ENCODE measurements at places on chromosomes 2 and 18.

- no peak for DNase-seq
Observed at GRCh38 chr2:9332136-9332852, 91.0 kb downstream of the ITGB1BP1 start.

DNA sequence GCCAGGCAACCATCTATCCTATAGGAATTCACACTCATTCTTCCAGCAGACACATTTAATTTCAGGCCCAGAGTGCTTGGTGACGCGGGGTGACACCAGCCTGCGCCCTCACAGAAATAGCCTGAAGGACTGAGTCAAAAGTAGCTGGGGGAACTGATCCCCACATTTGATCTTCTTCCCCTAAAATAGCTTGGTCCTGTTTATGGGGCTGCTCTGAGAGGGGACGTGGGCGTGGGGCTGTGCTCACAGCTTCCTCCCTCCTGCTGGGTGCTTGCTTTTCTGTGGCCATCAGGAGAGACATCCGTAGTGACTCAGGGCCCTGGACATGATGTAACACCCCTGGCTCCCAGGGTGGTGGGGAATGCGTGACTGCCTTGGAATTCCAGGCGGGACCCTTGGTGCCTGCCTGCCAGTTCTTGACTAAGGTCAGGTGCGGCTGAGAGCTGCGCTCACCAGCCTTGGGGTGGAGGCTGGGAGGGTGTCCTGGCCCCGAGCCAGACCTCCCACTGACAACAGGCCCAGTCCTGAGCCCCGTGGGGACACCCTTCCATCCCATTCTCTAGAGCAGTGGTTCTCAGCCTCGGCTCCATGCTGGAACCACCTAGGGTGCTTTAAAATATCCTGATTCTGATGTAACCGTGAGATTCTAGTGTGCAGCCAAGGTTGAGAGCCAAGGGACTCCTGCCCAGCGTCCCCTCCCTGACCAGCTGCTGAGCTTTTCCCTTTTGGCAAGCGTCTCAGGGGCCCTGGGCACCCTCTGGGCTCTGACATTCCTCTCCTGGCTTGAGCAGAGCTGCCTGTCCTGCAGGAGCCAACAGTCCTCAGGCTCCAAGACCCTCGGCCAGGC, 47.4 kb upstream of the SMAD7 start:
- DNase-seq = no peak

- DNase-seq = no peak
Observed at GRCh38 chr2:188609321-188610049, 317.8 kb downstream of the GULP1 start.

DNA sequence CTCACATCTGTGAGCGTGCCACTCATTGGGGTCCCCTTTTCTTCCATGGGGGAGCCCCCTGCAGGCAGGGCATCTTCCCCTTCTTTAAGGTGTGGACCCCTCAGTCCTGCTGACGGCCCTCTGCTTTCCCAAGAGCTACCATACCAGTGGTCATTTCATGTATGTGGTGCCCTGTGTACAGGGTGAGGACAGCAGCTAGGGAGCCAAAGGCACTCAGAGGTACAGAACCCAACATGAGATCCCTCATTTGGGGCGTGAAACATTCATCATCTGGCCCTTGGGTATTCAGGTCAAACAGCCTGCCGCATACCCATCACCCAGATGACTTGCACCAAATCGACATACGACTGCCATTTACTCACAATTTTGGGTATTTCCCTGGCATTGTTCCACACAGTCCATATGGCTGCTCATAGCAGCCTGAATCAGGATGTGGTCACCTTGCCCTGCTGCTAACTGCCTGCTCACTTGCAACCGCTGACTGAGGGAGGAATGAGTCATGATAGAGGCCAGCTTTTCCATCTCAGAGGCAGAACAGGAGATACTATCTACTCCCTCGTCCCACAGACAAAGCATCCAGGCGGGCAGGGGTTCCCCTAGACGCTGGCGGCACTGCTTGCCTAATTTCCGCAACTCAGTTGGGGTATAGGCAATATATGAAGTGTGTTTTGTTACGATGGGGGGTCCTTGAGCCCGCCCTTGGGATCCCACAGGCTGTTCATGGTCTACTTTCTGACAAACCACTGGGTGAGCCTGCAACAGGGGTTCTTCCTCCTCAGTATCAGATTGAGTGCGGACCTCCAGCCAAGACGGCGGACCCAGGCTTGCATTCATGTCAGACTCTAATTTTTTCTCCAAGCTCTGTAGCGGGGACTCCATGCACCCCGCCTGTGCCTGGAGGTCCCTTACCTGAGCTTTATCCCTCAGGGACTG, 228.6 kb downstream of the SATB2 start:
- DNase-seq = peak; percentile 75

DNA sequence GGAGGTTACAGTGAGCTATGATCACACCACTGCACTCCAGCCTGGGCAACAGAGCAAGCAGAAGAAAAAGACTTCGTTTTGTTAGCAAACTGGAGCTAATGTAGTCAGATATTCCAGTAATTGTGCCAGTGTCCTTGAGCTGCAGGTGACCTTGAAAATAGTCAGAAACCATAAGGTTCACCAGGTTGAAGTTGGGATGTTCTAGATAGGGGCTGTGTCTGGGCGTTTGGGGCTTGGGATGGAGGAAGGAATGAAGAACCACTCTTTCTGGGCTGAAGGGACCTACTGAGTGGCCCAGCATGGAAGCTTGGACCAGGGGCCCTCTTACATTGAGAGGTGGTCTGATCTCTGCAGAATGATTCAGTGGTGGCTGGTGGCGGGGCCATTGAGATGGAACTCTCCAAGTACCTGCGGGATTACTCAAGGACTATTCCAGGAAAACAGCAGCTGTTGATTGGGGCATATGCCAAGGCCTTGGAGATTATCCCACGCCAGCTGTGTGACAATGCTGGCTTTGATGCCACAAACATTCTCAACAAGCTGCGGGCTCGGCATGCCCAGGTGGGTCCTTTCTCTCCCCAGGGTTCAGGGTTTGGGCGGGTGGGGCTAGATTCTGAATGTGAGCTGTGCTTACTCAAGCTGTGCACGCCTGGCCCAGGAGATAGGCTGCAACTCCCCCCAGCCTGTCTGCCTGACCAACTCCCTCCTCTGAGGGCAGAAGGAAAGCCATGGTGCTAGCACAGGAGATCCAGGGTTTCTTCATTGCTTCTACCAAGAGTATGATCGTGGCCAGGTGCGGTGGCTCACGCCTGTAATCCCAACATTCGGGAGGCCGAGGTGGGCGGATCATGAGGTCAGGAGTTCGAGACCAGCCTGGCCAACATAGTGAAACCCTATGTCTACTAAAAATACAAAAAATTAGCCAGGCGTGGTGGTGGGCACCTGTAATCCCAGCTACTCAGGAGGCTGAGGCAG, 17.1 kb downstream of the CCT7 start:
- no peak for DNase-seq

- no peak for DNase-seq
Observed at GRCh38 chr2:170229125-170229524, 51.2 kb downstream of the MYO3B start.

DNA sequence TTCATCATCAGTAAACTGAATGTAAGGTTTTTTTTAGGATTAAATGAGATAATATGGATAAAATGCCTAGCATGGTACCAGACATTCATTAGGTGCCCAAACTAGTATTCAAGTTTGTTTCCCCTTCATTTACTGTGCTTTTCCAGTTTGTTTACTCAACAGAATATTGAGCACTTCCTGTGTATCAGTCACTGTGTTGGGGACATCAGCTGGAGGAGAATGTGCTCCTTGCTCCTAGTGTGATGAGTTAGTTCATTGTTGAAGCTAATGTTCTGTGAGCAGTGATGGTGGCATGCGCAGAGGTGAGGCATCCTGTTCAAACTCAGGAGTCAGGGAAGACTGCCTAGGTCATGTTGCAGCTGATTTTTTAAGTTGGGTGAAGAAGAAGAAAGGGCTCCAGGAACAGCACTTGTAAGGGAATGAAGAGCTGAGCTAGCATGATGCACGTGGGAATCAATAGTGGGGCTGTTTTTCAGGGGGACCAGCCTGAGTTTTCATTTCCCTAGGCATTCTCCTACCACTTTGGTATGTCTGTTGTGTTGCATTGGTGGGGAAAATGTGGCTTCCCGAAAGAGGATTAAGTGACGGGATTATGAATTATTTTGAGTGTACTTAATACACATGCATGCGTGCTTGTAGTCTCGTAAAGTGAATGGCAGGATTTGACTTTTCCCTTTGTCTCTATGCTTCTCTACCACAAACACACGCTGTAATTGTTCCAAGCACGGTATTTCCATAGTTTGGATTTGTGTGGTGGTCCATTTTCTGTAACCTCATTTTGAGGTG, 23.7 kb downstream of the TTLL4 start:
- no peak for DNase-seq

GRCh38 chr2:135820003-135820618, 16.9 kb downstream of the LCT start:
- DNase-seq = peak; percentile 65

- no peak for DNase-seq
Observed at GRCh38 chr2:75820693-75821092, 110.0 kb upstream of the GCFC2 start.

GRCh38 chr2:135151615-135152014, 99.5 kb downstream of the RAB3GAP1 start:
- no peak for DNase-seq

- DNase-seq = no peak
Observed at GRCh38 chr2:234373060-234373459, 123.8 kb downstream of the ARL4C start.

DNA sequence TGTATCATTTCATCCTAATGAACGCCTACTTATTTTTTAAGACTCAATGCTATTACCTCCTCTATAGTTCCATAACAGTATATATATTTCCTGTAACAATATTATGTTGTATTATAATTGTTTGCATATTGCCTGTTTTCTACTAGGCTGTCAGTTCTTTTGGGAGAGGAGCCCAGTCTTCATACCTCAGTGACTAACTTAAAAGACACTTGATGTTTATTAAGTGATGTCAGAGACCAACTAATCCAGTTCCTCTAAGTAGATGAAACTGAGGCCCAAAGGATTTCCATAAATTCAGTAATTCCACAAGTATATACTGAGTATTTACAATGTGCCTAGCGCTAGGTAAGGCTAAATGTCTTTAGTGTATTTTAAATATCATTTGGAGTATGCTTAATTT, 48.9 kb upstream of the AAK1 start:
- no peak for DNase-seq

DNA sequence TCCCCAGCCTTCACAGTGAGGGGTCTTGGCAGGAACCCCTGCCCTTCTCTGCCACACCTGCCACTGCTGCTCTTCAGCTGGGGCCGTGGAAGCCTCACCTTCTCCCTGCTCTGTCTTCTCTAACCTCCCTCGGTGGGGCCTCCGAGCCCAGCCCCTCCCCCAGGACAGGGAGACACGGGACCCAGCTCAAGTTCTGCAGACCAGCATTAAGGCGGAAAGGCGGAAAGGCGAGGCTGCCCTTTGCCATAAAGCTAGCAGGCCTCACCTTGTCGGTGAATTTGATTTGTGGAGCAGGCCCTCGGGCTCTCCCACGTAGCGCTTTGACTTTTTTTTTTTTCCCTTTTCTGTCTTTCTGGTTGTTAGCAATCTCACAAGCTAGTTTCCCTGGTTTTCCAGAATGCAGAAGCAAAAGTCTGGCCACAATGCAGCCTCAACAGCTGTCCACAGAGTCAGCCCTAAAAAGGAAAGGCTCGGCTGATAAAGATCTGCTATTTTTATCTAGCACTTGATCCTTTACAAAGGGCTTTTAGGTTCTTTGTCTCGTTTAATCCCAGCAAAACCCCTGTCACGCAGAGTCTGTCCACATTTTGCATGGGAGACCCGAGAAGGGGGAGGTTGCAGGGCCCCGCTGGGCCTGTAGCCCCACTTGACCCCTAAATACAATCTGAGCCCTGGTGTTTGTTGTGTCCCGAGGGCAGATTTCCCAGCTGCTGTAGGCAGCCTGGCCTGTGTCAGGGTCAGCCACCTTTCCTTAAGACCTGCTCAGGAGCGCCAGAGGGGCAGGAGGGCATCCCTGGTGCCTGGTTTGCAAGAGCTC, 6.0 kb downstream of the ITM2C start:
- peak; percentile 35 for DNase-seq

DNA sequence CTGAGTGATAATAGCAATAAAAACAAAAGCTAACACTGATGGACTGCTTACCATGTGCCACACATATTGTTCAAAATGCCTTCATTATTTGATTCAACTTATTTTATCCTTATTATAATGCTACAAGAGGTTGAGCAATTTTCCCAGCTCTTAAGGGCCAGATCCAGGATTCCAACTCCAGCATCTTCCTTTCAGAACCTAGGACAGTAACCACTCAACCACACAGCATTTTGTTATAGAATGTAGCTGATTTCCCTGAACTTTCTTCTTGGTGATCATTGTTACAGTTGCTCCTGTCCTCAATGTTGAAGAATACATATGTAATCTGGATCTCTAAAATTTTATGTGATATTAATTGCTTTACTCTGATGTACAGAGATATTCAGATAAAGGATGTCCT, 341.7 kb downstream of the PIK3C3 start:
- DNase-seq = no peak

GRCh38 chr18:7394050-7394659, 163.3 kb downstream of the LRRC30 start:
- DNase-seq = no peak

DNA sequence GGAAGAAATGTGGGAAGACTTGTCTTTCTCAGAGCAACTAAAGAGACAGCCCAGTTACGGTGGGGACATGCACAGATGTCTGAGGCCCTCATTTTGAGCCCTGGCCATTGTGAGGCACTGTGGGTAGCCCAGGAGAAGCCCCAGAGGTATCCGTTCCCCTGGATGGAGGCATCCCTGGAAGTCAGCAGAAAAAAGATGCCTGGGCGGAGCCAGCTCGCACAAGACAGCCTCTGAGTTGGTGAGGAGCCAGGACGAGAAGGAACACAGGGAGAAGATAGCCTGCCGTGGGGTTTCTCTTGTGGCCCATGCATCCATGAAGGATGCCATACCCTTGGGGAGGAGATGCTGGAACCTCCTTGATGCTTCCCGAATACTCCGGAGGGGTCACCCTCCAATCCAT, 56.9 kb upstream of the SEMA4C start:
- no peak for DNase-seq

GRCh38 chr2:165456027-165456426, 13.5 kb upstream of the CSRNP3 start:
- DNase-seq = no peak

DNA sequence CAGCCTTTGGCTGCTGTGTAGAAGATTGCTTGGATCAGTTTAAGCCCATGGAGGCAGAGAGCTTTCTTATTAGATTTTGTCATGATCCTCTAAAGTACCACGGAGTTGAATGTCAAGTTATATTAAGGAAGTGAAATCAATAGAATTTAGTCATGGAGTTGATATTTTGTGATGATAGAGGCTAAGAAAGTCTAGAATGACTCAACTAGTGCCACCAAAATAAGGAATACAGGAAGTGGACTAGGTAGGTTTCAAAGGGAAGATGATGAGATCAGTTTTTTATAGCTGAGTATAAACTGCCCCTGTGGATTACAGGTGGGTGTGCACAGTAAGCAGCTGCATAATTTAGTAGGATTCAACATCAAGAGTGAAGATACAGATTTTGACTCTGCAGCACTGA, 25.2 kb downstream of the FBXO36 start:
- no peak for DNase-seq

DNA sequence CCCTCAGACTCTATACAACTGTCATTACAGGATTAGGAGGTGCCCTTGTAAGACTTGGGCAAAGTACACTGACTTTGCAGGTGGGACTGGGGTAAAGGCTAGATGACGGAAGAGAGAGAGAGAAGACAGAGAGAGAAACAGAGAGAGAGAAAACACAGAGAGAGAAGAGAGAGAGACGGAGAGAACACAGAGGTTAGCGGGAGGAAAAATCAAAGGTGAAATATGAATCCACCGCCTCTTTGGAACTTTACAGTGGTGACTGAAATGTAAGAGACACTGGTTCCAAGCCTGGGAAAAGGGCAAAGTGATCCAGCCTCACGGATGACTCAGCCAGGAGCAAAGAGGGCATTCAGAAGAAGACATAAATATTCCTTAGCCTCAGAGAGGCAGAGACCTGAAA, 25.1 kb upstream of the CAB39 start:
- no peak for DNase-seq

- no peak for DNase-seq
Observed at GRCh38 chr18:50193796-50194630, 934 bp downstream of the MYO5B start.

Measured in GDM1 (cell line).